Activated T-helper 9 cell treated with anti-CD3 and anti-CD28 coated beads, Interleukin-2, amount 50 U/mL, for 16 hours (primary cell): ENCODE measurements at places on chromosomes 5 and 9.

GRCh38 chr5:180976518-180976917 is 12.1 kb upstream of the BTNL3 start:
- DNase-seq: no peak

DNA sequence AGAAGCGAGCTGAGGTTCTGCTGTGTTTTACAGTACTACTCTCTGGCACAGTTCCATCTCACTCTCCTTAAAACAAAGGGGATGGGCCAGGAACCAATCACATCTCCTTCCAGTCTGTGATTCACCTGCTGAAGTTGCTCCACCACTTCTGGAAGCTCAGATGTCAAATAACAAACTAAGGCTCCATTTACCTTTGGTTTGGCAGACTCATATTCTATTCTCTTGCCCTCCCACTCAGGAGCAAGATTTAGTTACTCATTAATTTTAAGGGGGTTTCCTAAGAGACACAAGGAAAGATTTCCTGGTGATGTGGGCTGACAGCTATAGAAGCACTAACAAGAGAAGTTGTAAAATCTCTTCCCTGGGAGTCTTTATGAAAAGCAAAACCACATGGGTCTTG is 37.8 kb upstream of the KIF2A start:
- no peak for DNase-seq

- DNase-seq: no peak
Observed at GRCh38 chr5:134964359-134965270, 3.1 kb upstream of the CATSPER3 start.

DNA sequence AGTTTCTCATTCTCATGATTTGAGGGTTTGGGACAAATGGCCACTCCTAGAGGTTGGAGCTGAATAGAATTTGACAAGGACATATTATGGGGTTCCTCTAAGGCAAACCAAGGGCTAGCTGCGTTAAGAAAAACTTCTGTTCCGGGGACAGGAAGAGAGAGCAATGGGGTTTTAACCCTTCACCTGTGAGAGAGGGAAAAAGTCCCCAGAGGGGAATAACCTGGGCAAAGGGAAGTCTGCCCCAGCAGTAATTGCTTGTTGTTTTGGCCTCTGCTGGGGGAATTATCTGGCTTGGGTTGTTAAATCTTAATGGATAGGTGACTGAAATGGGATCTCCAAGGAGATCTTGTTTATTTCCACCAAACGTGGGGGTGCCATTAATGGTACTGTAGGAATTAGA is 110.1 kb upstream of the MOCS2 start:
- DNase-seq: no peak
